ENCODE measurements at places on chromosomes 3 and 15.

- no peak for DNase-seq
These were observed 725 bp downstream of the SRP14 start for GRCh38 chr15:40038275-40038637.

DNA sequence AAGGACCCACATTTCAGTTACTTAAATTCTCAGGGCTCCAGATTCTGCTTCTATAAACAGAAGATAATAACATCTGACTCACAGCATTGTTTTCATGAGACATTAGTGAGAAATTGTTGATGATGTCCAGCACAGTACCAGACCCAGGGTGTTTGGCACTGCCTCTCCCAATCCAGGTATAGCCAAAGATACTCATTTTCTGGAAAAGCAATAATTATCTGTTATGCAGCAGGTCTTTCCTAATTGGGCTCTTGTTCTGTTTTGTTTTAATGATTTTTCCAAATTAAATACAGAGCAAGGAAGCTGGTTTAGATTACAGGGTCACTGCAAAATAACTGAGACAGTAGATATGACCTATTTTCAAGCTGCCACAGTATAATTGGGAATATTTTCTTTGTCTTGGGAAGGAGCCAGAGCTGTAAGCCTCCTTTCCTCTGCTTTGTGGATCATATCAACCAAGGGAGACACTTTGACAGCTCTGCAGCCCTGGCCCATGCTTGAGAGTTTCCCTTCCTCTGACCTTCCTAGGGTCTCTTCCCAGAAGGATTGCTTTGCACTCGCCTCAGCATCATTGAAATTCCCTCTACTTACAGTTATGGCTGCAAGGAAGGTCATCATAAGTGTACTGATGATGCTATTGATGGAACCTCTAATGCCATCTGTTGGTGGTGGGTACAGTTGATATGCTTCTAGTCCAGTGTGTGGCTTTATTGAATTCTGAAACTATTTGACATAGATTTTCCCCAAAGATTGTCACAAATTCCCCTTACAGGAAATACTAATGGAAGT lies 522.4 kb upstream of the ADAMTS9 start:
- no peak for DNase-seq

GRCh38 chr3:172701751-172702150 lies 9.1 kb downstream of the NCEH1 start:
- DNase-seq: no peak

DNA sequence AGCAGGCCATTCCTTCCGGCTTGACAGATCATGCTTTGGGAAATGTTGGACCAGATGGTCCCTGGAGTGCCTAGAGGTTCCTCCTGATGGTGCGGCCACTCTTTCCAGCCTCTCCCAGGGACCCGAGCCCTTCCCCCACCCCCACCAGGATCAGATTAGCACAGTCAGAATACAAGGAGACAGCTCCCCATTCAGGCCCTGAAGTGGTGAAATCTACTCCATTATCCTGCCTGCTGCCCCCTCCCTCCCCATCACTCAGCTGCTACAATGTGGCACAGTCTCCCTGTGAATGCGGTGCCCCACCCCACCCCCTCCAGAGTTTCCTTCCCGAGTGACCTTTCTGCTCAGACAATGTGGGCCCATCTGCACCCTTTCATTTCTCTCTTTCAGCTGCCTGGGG lies 29.4 kb downstream of the RNU5B-1 start:
- no peak for DNase-seq

DNA sequence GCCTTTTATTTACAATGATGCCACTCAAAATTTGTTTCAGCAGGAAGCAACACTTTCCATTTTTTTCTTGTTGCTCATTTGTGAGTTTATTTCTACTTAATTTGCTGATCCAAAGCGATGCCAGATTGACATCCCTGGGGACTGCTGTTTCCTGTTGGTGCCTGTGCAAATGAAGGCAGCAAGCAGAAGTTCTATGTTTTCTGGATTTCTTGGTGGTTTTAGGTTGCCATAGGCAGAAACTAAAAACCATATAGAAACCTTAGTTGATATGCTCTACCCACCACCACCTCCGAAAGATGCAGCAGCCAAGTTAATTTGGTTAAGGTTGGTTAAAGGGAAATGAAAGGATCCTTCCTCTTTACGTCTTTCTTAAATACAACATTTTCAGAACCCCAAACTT lies 356.2 kb downstream of the RBMS3 start:
- DNase-seq: no peak

GRCh38 chr15:22902578-22902977 lies 64.1 kb downstream of the NIPA2 start:
- no peak for DNase-seq

- no peak for DNase-seq
These were observed 73.8 kb downstream of the SMAD3 start for GRCh38 chr15:67138891-67139855.

GRCh38 chr15:89646416-89647141 lies 8.7 kb downstream of the KIF7 start:
- peak; percentile 56 for DNase-seq

GRCh38 chr3:47825590-47825989 lies 22.7 kb downstream of the DHX30 start:
- no peak for DNase-seq

DNA sequence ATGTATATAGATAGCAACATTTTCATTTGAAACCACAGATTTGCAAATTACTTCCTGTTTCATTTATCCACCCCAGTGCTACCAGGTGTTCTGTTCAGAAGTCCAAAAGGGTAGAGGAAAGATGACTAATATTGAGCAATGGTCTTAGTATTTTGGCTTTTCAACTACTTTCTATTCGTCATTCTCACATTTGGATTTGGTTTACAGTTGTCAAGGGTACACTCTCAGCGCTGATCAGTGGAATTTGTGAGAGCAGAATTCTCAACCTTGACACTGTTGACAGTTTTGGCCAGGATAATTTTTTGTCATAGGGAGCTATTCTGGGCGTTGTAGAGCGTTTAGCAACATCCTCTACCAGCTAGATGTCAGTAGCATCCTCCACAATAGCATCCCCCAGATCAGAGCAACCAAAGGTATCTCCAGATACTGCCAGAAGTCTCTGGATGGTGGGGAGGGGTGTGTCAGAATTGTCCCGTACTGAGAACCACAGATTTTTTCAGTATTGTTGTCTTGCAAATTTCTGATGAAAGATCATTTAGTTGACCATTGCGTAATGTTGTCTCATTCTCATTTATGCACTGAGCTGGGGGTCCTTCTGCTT lies 4.2 kb downstream of the HMCES start:
- no peak for DNase-seq

DNA sequence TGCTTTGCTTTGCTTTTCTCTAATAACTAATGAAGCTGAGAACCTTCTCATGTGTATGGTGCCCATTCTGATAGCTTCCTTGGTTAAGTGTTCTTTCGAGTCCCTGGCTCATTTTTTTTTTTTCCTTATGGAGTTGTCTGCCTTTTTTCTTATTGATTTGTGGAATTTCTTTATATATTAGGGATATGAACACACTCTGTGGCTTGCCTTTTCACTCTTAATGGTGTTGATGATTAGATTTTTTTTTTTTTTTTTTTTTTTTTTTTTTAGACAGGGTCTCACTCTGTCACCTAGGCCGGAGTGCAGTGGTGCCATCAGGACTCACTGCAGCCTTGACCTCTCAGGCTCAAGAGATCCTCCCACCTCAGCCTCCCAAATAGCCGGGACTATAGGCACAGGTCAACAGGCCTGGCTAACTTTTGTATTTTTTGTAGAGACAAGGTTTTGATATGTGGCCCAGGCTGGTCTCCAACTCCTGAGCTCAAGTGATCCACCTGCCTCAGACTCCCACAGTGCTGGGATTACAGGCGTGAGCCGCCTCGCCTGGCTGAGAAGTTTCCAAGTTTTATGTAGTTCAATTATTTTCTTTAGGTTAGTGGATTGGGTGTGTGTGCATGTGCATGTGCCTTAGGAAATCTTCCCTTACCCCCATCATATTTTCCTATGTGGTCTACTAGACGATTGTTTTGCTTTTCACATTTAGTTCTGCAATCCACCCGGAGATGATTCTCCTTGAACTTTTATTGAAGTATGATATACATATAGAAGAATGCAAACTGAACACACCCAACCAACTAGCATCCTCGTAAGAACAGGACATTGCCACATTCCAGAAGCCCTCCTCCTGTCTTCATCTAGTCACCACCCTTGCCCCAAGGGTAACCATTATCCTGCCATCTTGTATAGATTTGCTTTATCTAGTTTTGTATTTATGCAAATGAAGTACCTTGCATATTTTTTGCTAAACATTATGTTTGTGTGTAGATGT lies 1.7 kb upstream of the SNRPA1 start:
- peak; percentile 58 for DNase-seq

DNA sequence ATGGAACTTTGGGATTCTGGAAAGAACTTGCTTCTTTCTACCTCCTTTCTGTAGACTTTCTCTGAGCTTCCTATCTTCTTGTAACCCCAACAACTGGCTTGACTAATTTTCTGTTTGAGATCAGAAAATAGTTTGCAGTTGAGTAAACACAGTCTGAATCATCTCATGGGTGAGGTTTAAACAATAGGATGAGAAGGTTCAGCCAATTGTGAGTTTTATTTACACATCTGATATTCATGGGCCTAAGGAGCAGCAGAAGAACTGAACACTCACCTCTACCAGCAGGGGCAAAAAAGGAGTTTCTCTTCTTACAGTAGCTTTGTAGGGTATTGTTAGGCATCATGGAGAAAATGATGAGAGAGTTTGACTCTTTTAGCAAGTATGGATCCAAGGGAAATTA lies 54.2 kb downstream of the DTWD1 start:
- no peak for DNase-seq

DNA sequence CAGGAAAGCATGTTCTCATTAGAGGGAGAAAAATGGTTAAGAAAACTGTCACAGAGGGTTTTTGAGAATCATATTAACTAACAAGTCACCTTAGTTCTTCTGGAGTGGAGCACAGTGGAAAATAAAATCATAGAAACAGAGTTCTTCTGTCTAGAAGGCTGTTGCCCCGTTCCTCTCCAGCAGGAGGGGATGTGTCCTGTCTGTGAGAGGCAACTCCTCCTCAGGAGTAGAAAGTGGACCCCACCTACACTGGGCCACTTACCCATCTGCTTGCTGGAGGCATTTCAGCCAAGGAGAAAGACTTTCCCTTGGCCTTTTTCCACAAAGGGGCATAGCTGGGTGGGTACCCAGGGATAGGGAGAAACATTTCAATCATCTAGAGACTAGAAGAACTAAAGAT lies 106.6 kb downstream of the SSR3 start:
- DNase-seq: no peak

DNA sequence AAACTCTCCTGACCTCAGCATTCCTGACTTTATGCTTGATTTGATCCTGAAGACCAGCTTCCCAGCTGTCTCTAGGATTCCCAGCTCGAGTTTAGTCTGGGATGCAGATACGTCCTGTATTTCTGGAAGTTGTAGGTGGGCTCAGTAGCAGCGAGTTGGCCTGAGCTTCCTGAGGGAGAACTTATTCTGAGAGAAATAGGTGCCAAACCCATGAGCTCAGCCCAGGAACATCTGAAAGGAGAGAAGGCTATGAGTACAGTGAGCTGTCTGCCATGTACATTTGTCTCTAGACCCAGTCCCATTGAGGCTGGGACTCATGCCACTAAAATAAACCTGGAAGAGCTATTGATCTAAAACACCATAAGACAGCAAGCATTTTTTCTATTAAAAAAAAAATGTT lies 36.6 kb upstream of the SLC9A9 start:
- no peak for DNase-seq

- no peak for DNase-seq
These were observed 530.6 kb upstream of the ROBO2 start for GRCh38 chr3:76509179-76509830.

DNA sequence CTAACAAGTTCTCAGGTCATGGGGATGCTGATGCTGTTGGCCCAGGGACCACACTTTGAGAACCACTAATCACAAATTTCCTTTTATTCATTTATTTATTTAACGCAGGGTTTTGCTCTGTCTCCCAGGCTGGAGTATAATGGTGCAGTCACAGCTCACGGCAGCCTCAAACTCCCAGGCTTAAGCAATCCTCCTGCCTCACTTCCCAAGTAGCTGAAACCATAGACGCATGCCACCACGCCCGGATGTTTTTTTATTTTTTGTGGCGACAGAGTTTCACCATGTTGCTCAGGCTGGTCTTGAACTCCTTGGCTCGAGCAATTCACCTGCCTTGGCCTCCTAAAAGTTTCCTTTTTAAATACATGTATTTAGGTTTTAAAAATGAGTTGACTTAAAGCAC lies 20.7 kb upstream of the ISLR2 start:
- no peak for DNase-seq

DNA sequence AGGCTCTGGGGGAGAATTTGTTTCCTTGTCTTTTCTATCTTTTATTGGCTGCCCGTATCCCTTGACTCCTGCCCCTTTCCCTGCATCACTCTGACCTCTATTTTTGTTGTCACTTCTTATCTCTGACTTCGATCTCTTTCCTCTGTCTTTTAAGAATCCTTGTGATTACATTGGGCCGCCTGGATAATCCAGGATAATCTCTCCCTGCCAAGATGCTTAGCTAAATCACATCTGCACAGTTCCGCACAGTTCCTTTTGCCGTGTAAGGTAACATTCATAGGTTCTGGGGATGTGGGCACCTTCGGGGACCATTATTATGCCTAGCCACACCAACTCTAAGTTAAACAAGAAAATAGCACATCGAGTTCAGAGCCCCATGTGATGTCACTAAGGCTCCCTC lies 103.0 kb upstream of the DPPA4 start:
- DNase-seq: no peak

DNA sequence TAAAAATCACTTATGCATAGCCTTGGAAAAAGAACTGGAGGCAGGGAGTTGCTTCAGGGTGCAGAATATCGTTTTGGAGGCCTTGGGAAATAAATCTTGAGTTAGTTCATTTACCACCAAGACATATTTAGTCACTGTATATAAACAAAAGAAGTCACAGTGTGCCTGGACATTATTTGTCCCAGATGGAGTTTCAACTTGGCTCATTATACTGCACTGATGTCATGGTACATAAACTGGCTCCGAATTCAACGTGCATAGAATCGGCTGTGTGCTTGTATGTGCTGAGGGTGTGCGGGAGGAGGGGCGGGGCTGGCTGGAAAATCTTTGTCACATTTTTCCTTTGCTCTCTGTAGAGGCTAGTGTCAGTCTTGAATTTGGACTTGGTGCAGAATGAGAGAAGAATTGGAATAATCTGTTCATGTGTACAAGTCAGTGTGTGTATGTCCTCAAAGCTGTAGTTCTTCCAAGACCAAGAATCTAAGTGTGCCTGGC lies 86.6 kb downstream of the FNDC3B start:
- peak; percentile 83 for DNase-seq

GRCh38 chr15:78424673-78425072 lies 13.3 kb upstream of the IREB2 start:
- peak; percentile 8 for DNase-seq
